ENCODE measurements at places on chromosomes 1 and 21.

DNA sequence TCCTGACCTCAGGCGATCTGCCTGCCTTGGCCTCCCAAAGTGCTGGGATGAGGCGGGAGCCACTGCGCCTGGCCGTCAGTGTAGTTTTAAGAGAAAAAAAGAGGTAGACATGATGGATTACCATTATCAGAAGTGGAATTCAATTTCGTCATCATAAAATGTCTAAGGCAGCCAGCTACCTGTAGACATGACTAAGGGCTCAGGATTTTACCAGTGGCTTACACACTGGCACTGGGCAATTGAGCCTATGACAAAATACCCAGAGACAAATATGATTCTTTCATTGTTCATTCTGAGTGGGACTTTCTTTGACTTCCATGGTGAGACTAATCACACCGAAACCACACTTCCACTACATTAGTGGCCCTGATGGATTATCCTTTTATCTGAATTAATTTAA is 181.5 kb downstream of the GABPA start:
- DNase-seq, result no peak

GRCh38 chr1:190046231-190046630 is 431.4 kb downstream of the BRINP3 start:
- no peak for DNase-seq

DNA sequence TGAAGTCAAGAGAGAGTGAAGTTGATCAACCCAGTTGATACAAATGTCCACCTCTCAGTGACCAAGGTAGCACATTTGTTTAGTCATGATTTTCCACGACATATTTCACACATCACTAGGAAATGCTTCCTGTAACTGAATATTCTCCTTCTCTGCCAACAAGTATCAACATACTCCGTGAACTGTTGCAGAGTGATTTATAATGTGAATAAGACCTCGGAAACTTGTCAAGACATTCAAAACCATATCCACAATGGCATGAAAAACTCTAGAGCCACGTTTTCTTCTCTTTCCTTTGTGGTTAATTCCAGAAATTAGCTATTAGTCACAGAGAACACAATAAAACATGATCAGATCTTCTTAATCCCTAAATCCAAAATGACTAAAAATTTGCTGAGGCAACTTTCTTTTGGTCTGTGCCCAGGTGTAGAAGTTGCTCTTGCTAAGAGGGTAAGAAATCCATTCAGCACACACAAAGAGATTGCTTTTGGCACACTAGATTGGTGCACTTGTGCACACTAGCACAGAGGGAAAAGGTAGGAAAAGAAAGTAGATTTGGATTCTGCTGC is 244.3 kb upstream of the NRIP1 start:
- DNase-seq, result no peak

GRCh38 chr1:36540056-36540455 is 57.3 kb upstream of the CSF3R start:
- DNase-seq, result no peak

DNA sequence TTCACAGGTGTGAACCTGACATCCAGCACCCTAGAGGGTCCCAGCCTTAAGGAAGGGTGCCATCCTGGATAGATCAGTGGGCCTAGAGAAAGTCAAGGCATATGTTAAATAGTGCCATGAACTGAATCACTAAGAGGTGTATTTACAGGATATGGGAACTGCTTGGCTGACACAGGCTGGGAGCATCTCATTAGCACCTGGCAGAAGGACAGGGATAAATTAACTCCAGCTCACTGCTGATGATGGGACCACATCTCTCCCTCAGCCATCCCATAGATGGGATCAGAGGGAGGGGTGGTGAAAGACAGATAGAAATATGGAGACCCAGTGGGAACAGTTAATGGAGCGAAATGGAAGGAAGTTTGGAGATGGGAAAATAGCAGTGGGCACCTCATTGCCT is 122.0 kb downstream of the IGSF21 start:
- DNase-seq, result no peak

- DNase-seq, result no peak
These were observed 83.5 kb upstream of the BCAR3 start for GRCh38 chr1:93765099-93765498.

GRCh38 chr1:100306735-100307313 is 40.8 kb downstream of the RTCA start:
- DNase-seq, result no peak

DNA sequence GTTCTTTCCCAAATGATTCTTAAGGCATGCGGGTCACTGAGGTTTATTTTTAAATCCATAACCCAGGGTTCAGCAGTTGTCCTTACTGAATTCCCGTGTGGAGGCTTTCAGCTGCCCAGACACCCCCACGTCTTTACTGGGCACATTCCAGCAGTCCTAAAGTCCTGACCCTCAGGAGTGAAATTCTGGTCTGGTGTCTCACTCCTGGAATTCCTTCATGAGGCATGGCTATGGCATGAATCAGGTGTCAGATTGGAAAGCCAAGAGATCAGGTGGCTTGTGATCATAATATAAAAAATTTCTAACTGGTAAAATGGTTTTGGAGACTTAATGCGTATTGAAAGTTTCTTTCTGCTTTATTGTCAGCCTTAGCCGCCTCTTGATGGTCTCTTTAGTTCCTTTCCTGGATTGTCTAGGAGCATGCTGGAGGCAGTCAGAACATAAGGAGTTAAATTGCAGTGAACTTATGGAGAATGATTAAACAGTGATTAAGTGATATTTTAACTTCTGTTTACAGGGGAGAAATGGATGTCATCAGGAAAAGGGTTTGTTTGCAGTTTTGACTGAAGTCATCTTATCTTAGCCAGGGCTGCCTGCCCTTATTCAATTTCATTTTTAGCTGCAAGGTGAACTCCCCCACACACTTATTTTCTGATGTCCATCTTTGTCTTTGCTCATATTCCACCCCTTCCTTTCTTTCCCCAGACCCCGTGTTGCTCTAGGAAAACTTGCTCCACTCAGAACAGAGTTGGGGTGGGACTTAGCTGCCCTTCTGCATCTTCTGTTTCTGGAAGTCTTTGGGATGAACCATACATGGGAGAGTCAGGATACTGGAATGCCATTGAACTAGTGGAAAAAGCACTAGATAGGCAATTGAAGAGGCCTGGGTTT is 25.7 kb upstream of the MACF1 start:
- no peak for DNase-seq

GRCh38 chr1:115651391-115651790 is 9.6 kb downstream of the VANGL1 start:
- no peak for DNase-seq

DNA sequence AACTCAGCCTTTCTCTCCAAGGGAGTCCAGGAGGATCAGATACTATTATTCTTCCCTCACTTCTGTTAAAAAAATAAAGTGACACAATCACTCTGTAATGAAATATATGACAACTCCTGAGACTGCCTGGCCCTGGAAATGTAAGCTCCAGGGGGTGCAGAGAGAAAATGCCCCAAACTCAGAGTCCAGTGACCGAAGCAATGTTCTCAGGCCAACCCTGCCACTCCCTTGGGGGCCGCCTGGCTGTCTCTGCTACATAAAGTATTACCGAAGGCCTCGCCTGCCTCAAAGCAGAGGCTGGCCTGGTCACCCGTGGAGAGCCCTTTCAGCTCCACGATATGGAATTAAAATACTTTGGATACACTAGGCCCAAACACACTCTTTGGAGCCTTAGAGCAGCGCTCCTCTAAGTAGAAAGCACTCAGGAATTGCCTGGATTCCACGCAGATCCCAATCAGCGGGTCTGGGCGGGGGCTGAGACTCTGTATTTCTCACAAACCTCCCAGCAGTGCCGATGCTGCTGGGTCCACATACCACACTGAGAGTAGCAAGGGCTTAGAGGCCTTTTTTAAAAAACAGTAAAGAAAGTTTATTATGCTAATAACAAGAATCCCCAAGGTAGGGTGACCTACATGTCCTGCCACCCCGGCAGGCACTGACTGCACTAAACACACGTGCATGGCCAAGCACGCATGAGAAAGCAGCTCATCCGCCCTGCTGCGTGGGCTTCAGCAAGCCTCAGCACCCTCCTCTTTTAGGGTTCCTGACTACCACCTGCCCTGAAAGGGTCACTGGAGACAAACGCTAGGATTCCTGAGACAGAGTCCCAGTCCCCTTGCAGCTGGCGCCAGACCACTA is 31.1 kb downstream of the TMCO4 start:
- DNase-seq, result no peak

GRCh38 chr1:247089616-247090375 is 11.2 kb upstream of the ZNF670 start:
- no peak for DNase-seq

DNA sequence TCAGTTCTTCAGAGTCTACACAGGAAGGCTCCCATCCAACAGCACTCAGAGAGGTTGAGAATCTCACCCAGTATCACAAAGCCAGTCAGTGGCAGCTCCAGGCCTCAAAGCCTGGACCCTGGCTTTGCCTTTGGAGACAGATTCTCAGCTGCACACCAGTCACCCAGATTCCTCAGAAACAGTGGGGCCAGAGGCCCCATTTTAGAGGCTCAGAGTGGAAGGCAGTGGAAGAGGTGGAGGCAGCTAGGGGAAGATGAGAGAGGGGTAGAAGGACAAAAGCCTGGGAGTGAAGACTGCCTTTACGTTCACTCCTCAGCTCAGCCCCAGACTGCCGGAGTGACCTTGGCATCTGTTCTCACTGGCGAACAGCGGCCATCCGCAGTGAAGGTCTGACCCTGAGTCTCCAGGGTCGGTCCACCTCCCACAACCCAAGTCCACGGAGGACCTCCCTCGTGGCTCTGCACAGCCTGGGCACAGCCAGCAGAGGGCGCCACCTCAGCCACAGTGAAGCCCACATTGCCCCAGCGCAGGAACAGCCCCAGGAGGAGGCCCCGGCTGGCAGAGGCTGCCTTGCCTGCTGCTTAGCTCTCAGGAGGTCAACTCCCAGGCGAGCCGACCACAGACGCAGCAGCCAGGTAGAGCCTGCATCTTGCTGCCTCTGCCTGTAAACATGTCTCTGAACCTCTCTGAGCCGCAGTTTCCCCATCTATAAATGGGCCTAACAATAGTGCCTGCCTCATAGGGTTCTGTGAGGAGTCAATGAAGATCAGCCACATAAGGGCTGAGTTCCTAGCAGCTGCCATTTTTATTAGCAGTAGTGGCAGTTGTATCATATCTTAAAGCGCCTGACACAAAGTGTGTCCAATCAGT is 5.9 kb upstream of the FNDC5 start:
- DNase-seq, result peak; percentile 47

DNA sequence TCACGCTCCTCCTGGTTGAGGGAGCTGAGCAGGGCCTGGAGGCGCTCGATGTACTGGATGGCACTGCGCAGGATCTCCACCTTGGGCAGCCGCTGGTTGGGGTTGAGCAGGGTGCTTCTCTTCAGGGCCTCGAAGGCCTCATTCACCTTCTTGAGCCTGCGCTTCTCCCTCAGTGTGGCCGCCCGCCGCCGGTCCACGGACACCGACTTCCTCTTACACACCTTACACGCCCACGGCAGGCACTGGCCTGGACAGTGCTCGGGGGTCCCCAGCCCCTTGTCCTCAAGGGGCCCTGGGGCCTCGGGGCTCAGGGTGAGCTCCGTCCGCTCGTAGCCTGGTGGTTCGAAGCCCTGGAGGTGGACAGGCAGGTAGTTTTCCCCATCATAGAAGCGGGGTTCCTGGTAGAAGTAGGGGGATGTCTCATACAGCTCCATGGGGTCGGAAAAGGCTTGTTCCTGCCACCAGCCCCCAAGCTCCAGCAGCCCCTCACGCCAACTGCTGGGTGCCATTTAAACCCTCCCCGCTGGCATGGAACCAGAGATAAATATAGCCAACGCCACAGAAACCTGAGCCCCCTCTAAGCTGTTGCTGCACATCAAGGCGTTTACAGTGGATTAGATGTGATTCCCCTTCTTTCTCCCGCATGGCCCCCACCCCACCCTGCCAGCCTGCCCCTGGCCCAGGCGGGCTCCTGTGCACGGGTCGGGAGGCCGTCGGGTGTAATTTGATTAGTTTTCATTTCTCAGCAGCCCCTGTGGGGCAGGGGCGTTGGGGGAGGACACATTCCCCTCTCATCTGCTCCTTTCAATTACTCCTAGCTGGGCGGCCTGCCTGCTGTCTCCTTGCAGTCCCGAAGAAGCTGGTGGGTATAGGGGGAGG is at the start of gene MYOG:
Gene MYOG (minus strand): TSS at position 485 of the 879 bp plus-strand sequence. CDS start 51 bp downstream, at position 434.
- no peak for DNase-seq

GRCh38 chr1:111483166-111483565 is 9.4 kb downstream of the C1orf162 start:
- no peak for DNase-seq

DNA sequence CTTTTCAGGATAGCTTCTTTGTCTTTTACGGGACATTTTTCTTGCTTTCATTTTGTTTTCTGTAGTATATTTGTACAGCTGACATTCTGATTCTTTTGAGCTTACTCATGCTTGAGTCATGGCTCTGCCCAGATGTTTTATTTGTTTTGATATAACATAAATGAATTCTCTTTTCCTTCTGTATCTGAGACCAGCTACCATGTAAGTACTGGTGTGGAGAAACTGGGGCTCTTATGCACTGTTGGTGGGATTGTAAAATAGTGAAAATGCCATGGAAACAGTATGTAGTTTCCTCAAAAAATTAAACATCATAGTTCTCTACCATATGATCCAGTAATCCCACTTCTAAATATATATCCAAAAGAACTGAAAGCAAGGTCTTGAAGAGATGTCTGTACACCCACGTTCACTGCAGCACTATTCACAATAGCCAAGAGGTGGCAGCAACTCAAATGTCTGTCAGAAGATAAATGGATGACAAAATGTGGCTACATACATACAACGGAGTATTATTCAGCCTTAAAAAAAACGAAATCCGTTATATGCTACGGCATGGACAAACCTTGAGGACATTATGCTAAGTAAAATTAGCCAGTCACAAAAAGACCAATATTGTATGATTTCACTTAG is 61.4 kb downstream of the EIF2B3 start:
- no peak for DNase-seq

DNA sequence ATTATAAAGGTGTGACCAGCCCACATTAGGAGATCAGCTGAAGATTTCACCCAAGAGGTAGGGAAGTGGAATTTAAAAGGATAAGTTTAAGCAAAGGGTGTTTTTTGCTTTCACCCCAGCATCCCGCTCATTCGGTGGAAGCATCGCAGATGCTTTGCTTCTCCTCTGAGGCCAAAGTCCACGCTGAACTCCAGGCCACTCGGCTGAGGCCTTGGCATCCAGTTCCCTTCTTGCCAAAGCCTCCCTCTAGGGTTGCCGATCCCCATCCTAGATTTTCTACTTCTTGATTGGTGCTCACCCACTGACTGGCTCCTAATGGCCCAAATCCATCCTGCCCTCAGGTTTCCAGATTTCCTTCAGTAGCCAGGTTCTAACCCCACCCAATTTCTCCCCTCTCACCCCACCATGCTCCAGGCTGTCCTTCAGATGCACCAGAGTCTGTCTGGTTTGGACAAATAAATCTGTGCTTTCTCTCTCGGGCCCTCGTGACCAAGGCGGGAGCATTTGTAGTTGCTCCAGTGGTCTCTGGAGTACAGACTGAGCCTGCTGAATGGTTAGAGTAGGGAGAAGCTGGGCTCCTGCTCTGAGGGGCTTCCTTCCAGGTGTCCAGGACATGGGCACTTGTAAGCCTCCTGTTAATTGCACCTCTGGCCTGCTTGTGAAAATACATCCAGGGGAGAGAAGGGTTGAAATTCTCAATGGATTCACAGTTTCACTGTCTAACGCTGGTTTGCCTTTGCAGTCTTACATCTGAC is 193.2 kb downstream of the C1orf94 start:
- DNase-seq, result no peak

Measured in activated T-helper 1 cell treated with anti-CD3 and anti-CD28 coated beads, Interleukin-2, amount 50 U/mL, for 16 hours (primary cell).